Caco-2 (cell line): ENCODE measurements at places on chromosomes 7 and 10.

DNA sequence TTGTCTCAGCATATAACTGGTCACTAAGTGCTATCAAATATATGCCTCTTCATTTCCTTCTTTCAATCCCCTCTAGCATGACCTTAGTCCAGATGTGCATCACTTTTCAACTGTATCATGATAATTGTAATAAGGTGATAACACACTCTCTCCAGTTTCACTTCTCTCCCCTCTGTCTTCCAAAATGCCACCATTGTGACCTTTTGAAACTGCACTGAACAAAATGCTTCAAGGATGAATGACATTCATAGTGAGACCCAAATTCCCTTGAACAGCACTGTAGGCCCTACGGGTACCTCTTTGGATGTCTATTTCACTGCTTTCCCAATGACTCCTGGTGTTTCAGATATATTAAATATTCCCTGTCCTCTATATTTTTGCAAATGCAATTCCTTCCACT is 224.8 kb downstream of the DNAJB9 start:
- DNase-seq: no peak

- DNase-seq: no peak
Observed at GRCh38 chr7:37349979-37350590, 98.6 kb downstream of the ELMO1 start.

DNA sequence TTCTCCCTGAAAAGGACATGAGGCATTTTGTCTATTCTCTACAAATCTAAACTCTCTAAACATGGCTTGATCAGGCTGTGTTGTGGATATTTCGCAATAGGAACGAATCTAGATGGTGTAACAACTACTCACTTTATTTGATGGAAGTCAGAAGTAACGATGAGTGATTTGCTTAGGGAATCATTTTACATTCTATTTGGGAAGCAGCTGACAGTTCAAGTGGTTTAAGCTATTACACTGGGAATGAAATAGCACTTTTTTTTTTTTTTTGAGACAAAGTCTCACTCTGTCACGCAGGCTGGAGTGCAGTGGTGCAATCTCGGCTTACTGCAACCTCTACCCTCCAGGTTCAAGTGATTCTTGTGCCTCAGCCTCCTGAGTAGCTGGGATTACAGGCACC is 44.1 kb downstream of the NPY start:
- DNase-seq: no peak

DNA sequence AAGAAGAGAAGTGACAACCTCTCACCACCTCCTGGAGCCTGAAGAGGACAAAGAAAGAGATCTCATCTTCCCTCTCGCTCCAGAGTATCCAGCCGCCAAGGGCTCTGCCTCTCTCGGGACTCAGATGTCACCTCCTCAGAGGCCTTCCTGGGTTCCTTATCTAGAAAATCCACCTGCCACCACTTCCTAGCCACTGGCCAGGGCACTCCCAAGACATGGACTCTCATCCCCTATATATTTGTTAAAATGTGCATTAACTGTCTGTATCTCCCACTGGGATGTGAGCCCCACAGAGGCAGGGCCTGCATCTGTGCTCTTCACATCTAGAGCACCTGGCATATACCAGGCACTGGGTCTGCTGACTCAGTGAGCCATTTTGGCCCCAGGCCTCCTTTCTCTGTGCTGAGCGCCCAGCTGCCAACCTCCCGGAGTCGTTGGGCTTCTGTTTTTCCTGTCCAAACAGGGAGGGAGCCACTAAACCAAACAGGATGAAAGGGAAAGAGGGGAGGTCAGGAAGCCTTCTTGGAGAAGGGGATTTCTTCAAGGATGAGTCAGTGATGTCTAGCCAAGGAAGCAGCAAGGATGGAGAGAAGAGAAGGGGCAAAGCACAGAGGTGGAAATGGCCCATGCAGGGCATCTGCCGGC is 58.9 kb downstream of the KCNMA1 start:
- DNase-seq: no peak

GRCh38 chr10:905503-905902 is 26.0 kb downstream of the LARP4B start:
- no peak for DNase-seq
